ENCODE measurements at places on chromosomes 4 and X.

GRCh38 chr4:151668689-151669402, 92.0 kb downstream of the GATB start:
- DNase-seq: no peak

- no peak for DNase-seq
Measured at GRCh38 chr4:150156543-150156942, 78.3 kb downstream of the DCLK2 start.

DNA sequence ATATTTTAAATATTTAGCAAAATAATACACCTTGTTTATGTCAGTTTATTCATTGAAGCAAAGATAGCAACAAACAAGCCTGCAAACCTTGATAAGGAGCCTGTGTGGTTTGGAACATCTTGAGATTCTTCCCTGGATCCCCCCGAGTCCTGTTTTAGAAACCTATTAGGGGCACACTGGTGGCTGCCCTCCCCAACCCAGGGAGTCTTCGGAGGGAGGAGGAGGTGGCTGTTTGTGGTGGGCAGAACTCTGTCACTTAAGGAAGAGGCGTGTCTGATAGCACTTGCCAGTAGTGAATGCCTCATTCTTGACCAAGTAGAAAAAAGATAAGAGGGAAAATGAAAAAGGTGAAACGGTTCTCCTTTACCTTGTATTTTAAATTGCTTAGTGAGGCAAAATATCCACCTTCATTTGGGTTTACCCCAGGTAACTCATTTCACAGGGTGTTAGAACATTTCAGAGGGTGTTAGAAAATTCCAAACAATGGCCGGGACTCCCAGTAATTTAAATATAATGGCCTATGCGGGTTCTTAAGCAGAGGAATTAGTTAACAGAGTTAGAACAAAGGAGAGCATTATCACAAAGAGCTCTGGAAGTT, 10.4 kb downstream of the KIT start:
- no peak for DNase-seq

- DNase-seq: no peak
Measured at GRCh38 chr4:109559625-109559982, 442 bp upstream of the MCUB start.

DNA sequence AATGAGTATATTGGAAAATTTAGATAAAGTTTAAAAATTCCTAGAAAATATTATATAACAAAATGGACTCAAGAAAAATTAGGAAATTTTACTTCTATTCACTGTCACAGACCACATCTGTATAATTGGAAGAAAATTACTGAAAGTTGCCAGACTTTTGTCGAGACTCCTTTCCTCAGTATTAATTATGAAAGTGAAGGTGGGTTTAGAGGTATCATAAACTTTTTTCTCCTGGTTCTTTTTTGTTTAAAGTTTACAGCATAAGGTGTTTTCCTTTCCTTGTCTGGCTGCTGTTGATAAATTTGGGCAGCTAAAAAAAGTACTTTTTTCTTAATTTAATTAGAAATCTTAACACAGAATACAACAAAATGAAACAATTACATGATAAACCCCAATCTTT, 6.7 kb upstream of the TEX13D start:
- DNase-seq: no peak

DNA sequence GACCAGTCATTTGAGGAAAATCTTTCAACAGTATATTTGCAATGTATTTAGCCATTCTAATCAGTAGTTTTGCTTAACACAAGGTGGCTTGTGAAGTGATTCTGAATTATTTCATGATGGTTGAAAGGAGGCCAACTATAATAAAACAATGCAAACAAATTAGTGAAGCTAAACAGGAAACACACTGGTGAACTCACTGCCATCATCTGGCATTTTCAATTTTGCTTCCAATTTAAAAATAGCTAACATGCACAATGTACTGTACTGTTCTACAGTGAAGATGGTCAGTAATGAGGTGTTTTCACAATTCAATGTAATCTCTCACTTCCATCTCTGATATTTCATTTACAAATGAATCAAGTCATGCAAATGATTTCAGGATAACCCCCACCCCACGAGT, 31.1 kb downstream of the PGRMC2 start:
- DNase-seq: no peak

Data from thoracic aorta (tissue), 2 donors.